ENCODE measurements at places on chromosomes 1 and 21.

GRCh38 chr1:8273036-8273435 lies 44.9 kb upstream of the SLC45A1 start:
- no peak overlapping the region for H3K27ac ChIP-seq
- no peaks in the 10 kb centered on the region for H3K4me1 ChIP-seq
- H3K4me3 ChIP-seq: no peak overlapping the region
- DNase-seq: no peak
- peaks cover 4% of the 10 kb centered on the region for H3K36me3 ChIP-seq

DNA sequence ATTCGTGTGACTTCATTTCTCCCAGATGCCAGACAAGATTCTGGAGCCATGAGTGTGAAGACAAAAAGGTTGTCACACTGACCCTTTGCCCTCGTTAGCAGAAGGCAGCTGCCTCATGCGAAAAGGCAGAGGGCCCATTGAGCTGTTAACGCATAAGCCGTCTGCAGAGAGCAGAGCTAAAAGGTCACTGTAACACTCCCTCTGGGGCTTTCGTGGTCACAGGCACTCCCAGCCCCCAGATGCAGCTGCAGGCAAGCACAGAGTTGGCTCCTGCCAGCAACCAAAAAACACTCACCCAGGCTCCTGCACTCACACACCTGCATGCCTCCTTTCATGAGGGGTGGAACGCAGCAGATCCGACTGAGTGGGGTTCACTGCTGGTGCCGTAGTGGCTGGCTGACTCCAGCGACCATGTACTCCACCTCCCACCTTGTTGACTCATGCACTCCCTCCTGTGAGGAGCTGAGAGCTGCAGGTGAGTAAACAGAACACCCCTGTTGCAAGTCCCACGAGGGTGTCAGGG lies 287.5 kb downstream of the SMYD3 start:
- no peak for DNase-seq

DNA sequence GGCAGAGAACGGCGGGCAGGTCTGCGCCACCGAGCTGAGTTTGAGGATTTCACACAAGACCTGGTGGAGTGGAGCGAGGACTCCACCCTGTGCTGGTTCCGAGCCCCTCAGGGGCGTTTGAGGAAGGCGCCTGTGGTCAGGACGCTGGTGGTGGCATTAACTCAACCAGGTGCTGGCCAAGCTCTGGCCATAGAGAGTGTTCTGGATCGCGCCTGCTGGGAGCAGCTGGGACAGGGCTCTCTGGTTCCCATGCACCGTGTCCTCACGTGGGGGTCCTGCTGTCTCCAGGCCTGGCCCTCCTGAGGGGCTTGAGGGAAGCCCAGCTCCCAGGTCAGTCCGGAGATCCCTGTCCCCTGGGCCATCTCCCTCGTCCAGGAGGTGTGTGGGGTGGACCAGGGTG lies 24.8 kb upstream of the TTC34 start:
- H3K36me3 ChIP-seq: no peaks in the 10 kb centered on the region
- H3K27ac ChIP-seq: no peak overlapping the region
- no peak for DNase-seq
- peaks cover 8% of the 10 kb centered on the region for H3K27me3 ChIP-seq
- no peak overlapping the region for H3K4me3 ChIP-seq

DNA sequence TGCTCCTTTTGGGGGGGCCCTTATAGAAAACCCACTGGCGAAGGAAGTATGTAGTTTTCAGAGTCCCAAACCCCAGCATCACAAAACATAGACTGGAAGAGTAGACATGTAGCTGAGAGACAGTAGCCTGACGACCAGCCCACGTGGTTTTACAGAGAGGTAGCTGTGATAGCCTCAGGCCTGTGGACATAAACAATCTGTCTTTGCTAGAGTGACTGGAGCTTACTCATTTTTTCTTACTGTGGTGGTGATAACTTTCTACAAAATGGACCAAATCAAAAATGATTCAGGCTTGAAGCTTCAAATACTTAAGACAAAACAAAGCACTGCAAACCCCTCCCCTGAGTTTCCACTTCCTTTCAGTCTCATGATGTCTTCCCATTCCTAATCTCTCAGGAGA lies 497.0 kb downstream of the RWDD3 start:
- DNase-seq: no peak
- H3K4me1 ChIP-seq: no peaks in the 10 kb centered on the region
- H3K4me3 ChIP-seq: no peak overlapping the region
- H3K27me3 ChIP-seq: no peaks in the 10 kb centered on the region
- H3K36me3 ChIP-seq: no peaks in the 10 kb centered on the region

GRCh38 chr1:201783572-201783971 lies 45.4 kb upstream of the IPO9 start:
- H3K27ac ChIP-seq: no peak overlapping the region
- H3K36me3 ChIP-seq: peaks cover 49% of the 10 kb centered on the region
- H3K4me1 ChIP-seq: no peaks in the 10 kb centered on the region
- no peak for DNase-seq
- H3K27me3 ChIP-seq: no peaks in the 10 kb centered on the region

GRCh38 chr1:79859212-79859948 lies 852.9 kb upstream of the ADGRL4 start:
- H3K36me3 ChIP-seq: peaks cover 4% of the 10 kb centered on the region
- no peak for DNase-seq
- no peaks in the 10 kb centered on the region for H3K4me1 ChIP-seq

DNA sequence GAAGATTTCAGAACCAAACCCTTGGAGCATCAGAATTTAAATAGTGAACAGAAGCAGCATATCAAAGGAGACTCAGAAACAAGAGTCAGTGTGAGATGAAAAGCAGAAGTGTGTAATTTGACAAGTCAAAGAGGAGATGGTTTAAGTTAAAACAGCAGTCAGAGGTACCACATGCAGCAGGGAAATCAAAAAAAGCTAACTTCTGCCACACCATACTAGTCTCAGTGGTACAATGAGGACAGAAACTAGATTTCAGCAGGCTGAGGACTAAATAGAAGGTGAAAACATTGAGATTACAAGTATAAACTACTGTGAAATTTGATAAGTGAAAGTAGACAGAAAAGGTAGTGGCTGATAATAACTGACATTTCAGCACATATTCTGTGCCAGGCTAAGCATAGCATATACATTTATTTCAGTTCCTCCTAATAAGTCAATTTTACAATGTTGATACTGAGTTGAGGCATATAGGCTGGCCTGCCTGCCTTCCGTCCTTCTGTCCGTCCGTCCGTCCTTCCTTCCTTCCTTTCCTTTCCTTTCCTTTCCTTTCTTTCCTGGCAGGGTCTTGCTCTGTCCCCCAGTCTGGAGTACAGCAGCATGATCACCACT lies 12.6 kb downstream of the SUCO start:
- no peaks in the 10 kb centered on the region for H3K27me3 ChIP-seq
- DNase-seq: no peak
- no peaks in the 10 kb centered on the region for H3K36me3 ChIP-seq
- H3K4me1 ChIP-seq: peaks cover 27% of the 10 kb centered on the region
